ENCODE measurements at places on chromosomes 6 and 20.

GRCh38 chr20:38706509-38706908 lies 17.8 kb upstream of the SLC32A1 start:
- DNase-seq, result no peak

- no peak for DNase-seq
Observed at GRCh38 chr20:23000232-23000947, 34.7 kb upstream of the SSTR4 start.

DNA sequence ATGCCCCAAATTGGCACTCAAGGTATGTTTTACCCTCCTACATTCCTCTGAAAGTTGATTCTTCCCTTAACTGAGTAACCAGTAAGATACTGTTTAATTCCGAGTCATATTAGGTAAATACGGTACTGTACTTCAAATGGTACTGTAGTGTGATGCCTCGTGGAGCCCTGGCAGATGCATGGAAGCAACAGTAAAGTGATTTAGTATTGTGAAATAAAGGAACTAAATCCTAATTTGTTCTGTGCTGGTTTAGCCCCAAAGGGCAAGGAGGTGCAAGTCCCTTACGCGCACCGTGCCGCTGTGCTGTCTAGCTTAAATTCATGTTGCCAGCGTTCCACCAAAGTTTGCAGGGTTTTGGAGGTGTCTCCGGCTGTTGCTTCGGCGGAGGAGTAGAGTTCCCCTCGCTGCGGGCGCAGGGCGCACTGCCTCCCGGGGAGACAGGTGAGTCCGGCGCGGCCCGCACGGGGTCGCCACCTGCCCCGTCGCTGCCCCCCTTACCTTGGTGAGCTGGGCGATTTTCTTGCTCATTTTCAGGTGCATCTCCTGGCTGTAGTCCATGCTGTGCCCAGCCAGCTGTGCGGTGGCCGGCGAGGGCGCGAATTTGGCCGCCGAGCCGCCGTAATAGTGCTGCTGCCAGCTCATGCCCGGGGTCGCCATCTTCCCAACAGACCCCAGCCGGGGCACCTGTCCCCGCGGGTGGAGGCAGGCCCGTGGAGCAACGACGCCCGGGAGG lies 655 bp downstream of the FAM184A start:
- DNase-seq, result peak; percentile 29

DNA sequence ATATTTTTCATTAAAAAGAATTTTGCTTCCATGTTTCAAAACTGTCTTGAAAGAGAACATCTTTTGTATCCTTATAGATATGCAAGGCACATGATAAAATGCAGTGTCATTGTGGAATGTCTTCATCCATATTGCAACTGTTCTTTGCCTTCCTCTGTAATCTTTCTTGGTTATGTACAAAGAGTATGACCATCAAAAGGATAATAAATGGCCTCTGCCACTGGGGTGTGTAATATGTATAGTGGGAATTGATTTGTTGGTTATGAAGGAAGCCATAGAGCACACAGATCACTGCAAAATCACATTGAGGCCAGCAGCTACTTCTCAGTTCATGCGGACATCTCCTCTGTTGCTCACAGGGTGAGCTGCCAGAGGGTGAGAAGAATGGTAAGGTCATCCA lies 703.5 kb downstream of the TFAP2A start:
- no peak for DNase-seq

DNA sequence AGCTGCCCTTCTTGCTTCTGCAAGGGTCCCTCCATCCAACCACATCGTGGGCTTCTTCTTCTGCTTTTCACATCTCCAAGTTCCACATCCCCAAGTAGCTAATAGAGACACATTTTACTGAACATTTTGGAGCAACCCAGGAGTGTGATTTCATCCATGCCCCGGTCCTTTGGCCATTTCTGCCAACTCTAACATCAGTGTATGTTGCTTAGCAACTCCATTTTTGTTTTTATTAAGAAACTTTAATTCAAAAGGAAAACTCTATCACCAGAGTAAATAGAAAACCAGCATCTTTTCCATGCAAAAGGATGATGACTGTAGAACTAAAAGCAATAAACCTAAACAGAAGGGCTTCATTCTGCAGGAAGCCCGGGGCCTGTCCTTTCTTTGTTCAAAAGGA lies 32.7 kb upstream of the SULF2 start:
- DNase-seq, result no peak

DNA sequence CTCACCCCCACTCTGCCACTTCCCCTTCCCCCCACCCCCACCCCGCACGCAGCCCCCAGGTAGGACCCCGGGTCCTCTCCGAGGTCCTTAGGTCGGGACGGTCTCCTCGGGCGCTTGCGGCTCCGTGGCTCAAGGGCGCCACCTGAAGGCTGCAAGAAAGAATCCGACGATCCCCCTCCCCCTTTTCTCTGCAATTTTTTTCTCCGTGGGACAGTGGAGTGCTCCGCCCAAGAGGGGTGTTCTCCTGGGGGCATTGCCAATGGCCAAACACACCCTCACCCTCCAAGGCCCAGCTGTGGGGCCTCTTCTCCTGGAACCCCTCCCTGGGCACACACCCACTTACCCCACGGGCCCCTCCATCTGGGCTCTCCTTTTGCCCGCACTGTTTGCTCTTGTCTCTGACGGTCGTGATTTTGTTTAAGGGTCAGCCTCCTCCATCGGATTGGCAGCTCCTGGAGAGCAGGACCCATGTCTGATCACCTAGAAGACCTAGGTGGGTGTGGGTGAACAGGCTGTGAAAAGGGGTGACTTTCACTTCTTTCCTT lies 1.1 kb upstream of the TMEM74B start:
- DNase-seq, result peak; percentile 7

DNA sequence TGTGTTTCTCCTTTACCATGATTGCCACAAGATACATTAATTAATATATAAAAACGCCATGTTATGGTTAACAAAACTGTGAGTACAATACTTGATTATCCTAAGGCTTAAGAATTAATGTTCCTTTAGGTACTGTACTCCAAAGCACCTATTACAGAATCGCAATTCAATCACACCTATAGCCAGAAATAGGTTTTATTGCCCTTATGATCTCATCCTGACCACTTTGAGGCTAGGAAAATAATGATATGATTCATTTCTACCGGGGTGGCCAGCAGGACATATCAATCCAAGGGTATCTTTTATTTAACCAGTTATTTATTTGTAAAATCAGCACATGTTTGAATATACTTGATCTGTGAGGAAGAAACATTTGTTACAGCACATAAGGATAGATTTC lies 396.6 kb upstream of the GJE1 start:
- DNase-seq, result no peak

- no peak for DNase-seq
Observed at GRCh38 chr20:7723284-7723683, 217.0 kb downstream of the HAO1 start.

- no peak for DNase-seq
Observed at GRCh38 chr6:158571826-158572652, 12.1 kb downstream of the TMEM181 start.

DNA sequence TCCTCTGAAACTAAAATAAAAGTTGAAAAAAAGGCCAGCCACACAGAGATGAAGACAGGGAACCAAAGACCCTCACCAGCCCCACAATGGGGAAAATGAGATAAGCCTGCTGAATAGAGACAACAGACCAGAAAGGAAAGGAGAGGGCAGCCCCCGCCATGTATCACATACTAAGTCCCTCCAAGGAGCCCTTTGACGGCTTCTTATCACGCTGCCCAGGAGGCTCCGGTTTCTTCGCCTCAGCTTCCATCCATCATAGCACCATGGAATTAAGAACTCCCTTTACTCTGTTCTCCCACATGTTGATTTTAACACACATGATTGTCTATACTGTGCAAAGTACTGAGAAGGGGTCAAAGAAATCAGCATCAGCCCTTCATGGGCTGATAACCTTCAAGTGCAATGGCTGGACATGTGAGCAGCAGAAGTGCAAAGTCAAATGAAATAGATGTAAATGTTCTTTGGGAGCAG lies 54.9 kb downstream of the MAP3K5 start:
- DNase-seq, result no peak

DNA sequence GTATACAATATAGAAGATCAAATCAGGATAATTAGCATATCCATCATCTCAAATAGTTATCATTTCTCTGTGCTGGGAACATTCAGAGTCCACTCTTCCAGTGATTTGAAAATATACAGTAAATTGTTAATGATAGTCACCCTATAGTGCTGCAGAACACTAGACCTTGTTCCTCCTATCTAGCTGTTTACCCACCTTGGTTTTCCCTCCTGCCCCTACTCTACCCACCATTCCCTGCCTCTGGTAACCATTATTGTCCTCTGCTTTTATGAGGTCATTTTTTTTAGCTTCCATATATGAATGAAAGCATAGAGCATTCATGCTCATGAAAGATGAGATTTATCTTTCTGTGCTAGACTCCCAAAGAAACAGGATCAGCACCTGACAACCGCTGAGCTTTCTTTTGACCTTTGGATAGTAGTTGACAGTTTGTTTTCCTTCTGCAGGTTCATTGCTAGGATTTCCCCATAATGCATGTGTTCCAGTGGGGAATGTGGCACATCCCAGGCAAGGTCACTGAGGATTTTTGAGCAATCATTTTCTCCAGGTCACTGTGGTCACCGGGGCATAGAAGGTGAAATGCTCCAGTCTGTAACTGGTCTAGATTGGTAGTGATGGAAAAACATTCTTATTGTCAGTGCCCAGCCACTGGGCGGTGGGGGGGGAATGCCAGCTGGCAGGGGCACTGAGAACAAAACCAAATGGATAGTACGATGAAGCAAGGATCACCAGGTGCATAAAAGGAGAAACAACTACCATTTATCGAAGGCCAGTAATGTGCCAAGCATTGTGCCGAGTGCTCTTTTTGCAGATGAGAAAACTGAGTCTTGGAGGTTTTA lies 33.6 kb upstream of the BCAS1 start:
- no peak for DNase-seq

GRCh38 chr6:142944124-142945048 lies 590 bp downstream of the HIVEP2 start:
- DNase-seq, result peak; percentile 95

DNA sequence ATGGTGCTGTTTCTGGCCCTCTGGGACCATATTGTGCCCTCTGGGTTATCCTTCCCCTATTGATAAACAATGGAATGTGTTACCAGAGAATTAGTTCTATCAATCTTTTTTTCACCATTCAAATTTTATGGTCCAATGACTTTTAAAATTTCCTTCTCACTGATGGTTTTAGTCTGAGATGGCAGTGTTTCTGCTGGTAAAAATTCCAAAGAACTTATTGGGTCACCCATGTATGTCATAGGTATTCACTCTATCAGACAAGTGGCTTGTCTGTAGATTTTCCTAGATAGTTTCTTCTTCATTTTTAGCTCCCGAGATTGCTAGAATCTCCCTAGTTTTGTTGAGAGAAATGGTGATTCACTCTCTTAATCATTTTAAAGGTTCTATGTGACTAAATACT lies 357.2 kb upstream of the RGS17 start:
- no peak for DNase-seq

GRCh38 chr20:63361519-63362435 lies 628 bp upstream of the CHRNA4 start:
- no peak for DNase-seq

GRCh38 chr6:31227143-31227542 lies 44.7 kb downstream of the HLA-C start:
- no peak for DNase-seq

DNA sequence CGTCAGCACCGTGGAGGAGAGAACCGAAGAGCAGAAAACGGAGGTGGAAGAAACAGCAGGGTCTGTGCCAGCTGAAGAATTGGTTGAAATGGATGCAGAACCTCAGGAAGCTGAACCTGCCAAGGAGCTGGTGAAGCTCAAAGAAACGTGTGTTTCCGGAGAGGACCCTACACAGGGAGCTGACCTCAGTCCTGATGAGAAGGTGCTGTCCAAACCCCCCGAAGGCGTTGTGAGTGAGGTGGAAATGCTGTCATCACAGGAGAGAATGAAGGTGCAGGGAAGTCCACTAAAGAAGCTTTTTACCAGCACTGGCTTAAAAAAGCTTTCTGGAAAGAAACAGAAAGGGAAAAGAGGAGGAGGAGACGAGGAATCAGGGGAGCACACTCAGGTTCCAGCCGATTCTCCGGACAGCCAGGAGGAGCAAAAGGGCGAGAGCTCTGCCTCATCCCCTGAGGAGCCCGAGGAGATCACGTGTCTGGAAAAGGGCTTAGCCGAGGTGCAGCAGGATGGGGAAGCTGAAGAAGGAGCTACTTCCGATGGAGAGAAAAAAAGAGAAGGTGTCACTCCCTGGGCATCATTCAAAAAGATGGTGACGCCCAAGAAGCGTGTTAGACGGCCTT lies 41.6 kb downstream of the ZBTB2 start:
- no peak for DNase-seq

DNA sequence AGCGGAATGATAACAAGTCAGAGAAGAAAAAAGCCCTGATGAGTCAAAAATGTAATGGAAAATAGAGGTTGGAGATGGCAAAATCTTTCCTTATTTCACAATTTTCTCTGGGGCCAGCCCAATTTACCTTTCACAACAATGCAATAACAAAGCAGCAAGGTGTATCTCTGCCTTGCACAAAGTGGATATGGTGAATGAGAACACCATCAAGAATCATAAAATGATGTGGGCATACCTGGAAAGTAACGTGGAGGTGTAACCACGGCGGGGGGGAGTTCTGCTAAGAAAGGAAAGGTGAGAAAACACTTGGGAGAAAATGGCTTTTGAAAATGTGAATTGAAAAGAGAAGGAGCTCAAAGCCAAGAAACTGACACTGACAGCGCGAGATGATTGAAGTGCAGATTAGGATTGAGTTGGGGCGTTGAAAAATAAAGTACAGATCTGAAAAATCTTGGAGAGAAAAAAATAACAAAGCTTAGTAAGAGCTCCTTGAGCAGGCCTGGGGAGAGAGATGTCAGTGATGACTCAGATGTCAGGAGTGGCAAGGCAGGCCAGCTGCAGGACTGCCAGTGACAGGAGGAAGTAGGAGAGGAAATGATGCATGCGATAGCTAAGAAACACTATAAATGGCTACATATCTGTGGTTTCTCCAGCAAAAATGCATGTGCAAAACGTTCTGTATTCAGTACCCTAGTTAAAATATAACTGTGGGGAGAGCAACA lies 26.2 kb downstream of the ARHGAP18 start:
- DNase-seq, result no peak

- no peak for DNase-seq
Observed at GRCh38 chr20:21411725-21412124, 14.4 kb upstream of the NKX2-4 start.

DNA sequence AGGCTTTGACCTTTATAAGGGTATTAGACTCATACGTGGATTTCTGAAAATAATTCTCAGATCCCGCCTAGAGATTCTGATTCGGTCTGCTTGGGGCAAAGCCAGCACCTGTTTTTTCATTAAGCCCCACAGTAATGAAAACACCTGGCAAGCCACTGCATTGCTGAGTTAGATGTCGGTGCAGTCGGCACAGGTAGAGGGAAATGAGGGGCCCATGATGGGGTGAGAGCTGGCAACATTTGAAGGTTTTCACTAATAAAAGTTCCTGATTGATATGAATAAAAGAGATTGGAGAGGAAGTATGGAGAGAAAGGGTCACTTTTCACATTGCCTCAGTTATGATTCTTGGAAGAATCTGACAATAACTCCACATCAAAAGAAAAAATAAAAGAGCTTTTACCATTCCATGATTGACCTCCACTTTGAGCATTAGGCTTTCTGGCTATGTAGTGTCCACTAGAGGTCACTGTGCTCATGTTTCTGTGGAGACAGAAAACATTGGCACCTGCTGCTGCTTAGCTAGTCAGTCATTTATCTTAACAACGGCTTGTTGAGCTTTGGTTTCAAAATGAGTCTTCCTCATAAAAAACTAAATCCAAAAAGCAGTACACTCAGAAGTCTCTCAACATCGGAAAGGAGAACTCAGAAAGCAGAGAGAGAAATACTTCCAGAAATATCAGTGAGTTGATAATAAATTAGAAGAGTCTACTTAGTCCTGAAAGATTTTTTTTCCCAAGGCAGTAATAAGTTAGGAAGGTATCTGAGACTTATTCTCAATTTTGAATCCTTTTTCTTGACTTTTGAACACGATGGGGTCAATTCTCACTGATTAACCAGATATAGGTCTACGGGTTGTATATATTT lies 53.3 kb upstream of the KLHL31 start:
- DNase-seq, result no peak
